Ovary (tissue), 10 donors: ENCODE measurements at places on chromosomes 16 and 17. TPM values are rescaled to one million over a fixed set of nuclear protein-coding genes. Genes with fewer than 3 reads are reported as not detected.

The NTN1 gene
- total RNA-seq, result 2.1 TPM

The CCL16 gene
- not detected for total RNA-seq

The PHB1 gene
- 106 TPM for total RNA-seq

The LCMT1 gene
- total RNA-seq, result 38.3 TPM

The HEATR9 gene
- total RNA-seq, result not detected

The CAMKK1 gene
- 7.1 TPM for total RNA-seq

The TEKT1 gene
- 19.3 TPM for total RNA-seq

The RAB11FIP4 gene
- 16.5 TPM for total RNA-seq

The MMP15 gene
- 1.1 TPM for total RNA-seq

The TMIGD1 gene
- total RNA-seq, result 0.36 TPM

The PDIA2 gene
- not detected for total RNA-seq

The COPZ2 gene
- total RNA-seq, result 17.2 TPM

The HIGD1B gene
- 1.4 TPM for total RNA-seq

The CLEC19A gene
- total RNA-seq, result not detected

The IKZF3 gene
- total RNA-seq, result 0.40 TPM
